ENCODE measurements at places on chromosomes 7 and 10. TPM values are rescaled to one million over a fixed set of nuclear protein-coding genes. Genes with fewer than 3 reads are reported as not detected.

The GET4 gene
- 67.9 TPM for total RNA-seq

The KIAA1217 gene
- total RNA-seq, result 167 TPM

The SERPINE1 gene
- 14.2 TPM for total RNA-seq

The HIPK2 gene
- 72.9 TPM for total RNA-seq

The RASA4 gene
- total RNA-seq, result 26.7 TPM

The CCL24 gene
- not detected for total RNA-seq

The JMJD1C gene
- total RNA-seq, result 112 TPM

The OR6V1 gene
- total RNA-seq, result not detected

The STEAP1B gene
- 0.58 TPM for total RNA-seq

The CRYGN gene
- 9.4 TPM for total RNA-seq

The TRIM50 gene
- not detected for total RNA-seq

The ABCC2 gene
- 0.87 TPM for total RNA-seq

The PDCD11 gene
- total RNA-seq, result 50.4 TPM

The PPP1R9A gene
- 38.8 TPM for total RNA-seq

The PNLIPRP1 gene
- not detected for total RNA-seq

The HTRA1 gene
- total RNA-seq, result 12.2 TPM

The ANKRD26 gene
- 16.9 TPM for total RNA-seq

The STOX1 gene
- 2.5 TPM for total RNA-seq

The THAP5 gene
- total RNA-seq, result 28.4 TPM

The SYNPO2L gene
- total RNA-seq, result 0.11 TPM

The HOXA9 gene
- 13.2 TPM for total RNA-seq

The SLIT1 gene
- total RNA-seq, result 0.40 TPM

The SYT15B gene
- 0.73 TPM for total RNA-seq

The RBM17 gene
- 112 TPM for total RNA-seq

The MCU gene
- 51.4 TPM for total RNA-seq

The SYPL1 gene
- 64.0 TPM for total RNA-seq

The NCAPG2 gene
- 21.2 TPM for total RNA-seq

The RELN gene
- 9.7 TPM for total RNA-seq

The CYP2C8 gene
- 5.8 TPM for total RNA-seq

The PTPN20 gene
- not detected for total RNA-seq

The SPDYE2 gene
- not detected for total RNA-seq

The MACC1 gene
- 11.1 TPM for total RNA-seq

The SPAM1 gene
- total RNA-seq, result not detected

The LRRD1 gene
- total RNA-seq, result 0.50 TPM

The CARD11 gene
- total RNA-seq, result 9.8 TPM

The FEZF1 gene
- not detected for total RNA-seq

The CTAGE4 gene
- total RNA-seq, result 3.1 TPM

The TMEM139 gene
- total RNA-seq, result 7.9 TPM

The OPN4 gene
- total RNA-seq, result not detected

The FAM24B gene
- total RNA-seq, result not detected

The FZD8 gene
- 14.5 TPM for total RNA-seq

The LIPF gene
- total RNA-seq, result not detected

The SLC39A12 gene
- total RNA-seq, result not detected

The GRIFIN gene
- not detected for total RNA-seq

The CYTH3 gene
- 28.3 TPM for total RNA-seq

The SPDYE1 gene
- not detected for total RNA-seq

The INSYN2A gene
- total RNA-seq, result 0.09 TPM

The COL26A1 gene
- 109 TPM for total RNA-seq

The VTI1A gene
- 27.8 TPM for total RNA-seq
